Mesendoderm (in vitro differentiated cells): ENCODE measurements at places on chromosomes 16 and 17.

GRCh38 chr17:72760368-72760767 is 332.1 kb downstream of the SLC39A11 start:
- H3K27me3 ChIP-seq: no peaks in the 10 kb centered on the region
- no peaks in the 10 kb centered on the region for H3K36me3 ChIP-seq
- H3K4me3 ChIP-seq: no peak overlapping the region
- H3K4me1 ChIP-seq: no peaks in the 10 kb centered on the region
- no peak for DNase-seq

DNA sequence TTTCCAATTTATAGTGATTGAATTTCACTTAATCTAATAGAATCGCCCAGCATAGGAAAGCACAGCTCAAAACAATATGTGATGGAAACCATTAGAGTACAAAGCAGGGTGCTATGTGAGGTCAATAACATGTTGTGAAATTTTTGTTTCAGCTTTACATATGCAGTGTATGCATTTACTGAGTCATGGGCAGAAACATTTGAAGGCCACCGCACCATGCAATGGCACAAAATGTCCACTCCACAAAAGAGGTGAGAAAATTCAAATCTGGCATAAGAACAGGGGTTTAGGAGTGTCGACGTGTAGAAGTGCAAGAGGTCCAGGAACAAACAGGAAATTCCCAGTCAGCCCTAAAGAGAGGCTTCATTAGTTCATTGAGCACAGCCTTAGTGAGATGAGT is 131.2 kb downstream of the ANKFN1 start:
- DNase-seq: no peak
- H3K36me3 ChIP-seq: no peaks in the 10 kb centered on the region
- H3K27me3 ChIP-seq: no peaks in the 10 kb centered on the region
- no peaks in the 10 kb centered on the region for H3K4me1 ChIP-seq
- no peak overlapping the region for H3K27ac ChIP-seq

- no peaks in the 10 kb centered on the region for H3K4me1 ChIP-seq
- H3K36me3 ChIP-seq: peaks cover 37% of the 10 kb centered on the region
Measured at GRCh38 chr17:28700830-28701492, 10.7 kb downstream of the PROCA1 start.

DNA sequence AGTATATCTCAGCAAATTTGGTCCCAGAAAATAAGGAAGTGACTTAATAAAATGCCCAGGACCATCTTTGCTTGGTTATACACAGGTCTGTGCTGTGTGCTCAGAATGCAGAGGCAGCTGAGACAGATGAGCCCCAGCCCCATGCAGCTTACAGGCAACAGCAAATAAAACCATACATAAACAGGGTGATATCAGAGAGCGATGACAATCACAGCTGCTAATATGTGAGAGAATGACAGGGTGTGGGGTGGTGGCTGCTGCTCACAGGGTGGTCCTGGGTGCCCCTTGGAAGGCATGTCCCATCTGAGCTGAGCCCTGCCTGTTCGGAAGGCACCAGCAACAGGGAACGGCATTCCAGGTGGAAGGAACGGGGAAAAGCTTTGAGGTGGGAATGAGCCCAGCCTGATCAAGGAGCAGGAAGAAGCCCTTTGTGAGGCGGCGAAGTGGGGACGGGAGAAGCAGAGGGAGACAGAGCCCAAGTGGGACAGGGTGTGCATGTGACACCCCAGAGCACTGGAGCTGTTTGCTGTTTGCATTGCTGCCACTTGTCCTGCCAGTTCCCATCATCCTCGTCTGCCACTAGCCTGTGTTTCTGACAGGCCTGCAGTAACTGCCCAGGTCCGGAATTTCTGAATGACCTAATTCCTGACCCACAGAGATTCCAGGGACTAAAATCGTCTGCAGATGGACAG is 150.5 kb downstream of the KATNIP start:
- DNase-seq: no peak
- H3K36me3 ChIP-seq: no peaks in the 10 kb centered on the region
- H3K27ac ChIP-seq: no peak overlapping the region

DNA sequence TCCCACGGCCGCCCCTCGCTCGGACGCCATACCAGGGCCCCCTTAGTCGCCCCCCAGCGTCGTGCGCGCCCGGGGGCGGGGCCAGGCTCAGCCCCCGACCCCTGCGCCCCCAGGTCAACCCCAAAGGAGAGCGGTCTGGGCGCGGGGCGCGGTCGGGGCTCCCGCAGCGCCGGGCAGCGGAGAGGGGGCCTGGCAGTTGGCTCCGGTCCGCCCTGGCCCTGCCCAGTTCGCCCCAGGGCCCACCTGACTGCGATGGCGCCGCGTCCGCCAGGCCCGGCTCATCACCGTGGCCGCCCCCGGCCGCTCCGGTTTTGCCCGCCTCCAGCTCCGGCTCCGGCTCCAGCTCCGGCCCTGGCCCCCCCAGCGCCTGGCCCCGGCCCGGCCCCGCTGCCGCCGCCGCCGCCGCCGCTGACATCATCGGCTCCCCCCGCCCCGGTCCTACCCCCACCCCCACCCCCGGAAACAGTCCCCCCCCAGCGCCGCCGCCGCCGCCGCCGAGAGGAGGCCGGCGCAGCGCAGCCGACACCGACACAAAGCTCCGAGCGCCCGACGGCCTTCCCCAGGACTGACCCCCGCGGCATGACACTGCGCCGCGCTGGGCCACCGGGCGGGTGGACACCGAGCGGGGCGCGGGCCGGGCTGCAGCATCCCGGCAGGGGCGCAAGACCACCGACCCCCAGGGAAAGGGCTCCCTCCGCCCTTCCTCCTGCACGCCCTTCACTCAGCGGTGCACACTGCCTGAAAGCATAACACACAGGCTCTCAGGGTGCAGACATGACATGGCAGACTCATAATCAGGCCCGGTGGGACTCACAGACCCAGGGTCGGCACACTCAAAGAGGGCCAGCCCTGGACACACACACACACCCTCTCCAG is at the start of gene ZBTB4:
TSS of gene ZBTB4 (minus strand) at position 419 of the 876 bp plus-strand sequence. CDS start 12,830 bp downstream, outside the sequence.
- H3K27me3 ChIP-seq: no peaks in the 10 kb centered on the region
- H3K36me3 ChIP-seq: no peaks in the 10 kb centered on the region
- peak; percentile 70 for DNase-seq
- peaks cover 5% of the 10 kb centered on the region for H3K4me1 ChIP-seq
- peak within 1 kb of the TSS; percentile 62 for H3K27ac ChIP-seq

GRCh38 chr16:2432286-2432685 is 3.0 kb downstream of the CCNF start:
- DNase-seq: no peak
- peaks cover 21% of the 10 kb centered on the region for H3K36me3 ChIP-seq
- H3K27me3 ChIP-seq: no peaks in the 10 kb centered on the region
- no peak overlapping the region for H3K4me3 ChIP-seq
- no peak overlapping the region for H3K27ac ChIP-seq

GRCh38 chr17:73128496-73128895 is 36.0 kb upstream of the SLC39A11 start:
- H3K36me3 ChIP-seq: no peaks in the 10 kb centered on the region
- H3K27me3 ChIP-seq: no peaks in the 10 kb centered on the region
- DNase-seq: no peak
- no peaks in the 10 kb centered on the region for H3K4me1 ChIP-seq
- H3K27ac ChIP-seq: no peak overlapping the region

DNA sequence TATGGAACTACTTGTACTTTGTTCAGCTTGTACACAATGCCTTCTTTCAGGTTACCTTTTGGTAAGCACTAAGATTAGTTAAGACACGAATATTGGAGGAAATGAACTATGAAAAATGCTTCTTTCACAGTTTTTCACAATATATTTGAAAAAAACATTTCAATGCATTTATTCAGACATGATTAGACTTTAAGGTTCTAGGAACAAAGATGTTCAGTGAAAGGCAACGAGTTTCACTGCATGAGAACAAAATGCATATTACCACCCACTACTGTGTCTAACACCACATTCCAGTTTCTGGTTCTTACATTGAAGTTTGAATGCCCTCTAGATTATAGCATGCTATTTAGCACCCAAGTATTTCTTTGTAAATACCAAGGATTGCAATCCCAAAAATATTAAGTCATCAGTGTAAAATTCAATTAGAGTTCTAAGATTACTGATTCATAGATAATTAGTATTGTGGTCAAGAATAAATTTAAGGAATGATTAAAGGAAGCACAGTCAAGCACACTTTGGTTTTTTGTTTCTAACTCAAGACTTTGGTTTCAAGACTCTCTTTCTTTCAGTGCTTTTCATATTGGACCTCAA is 261.7 kb downstream of the CEP112 start:
- no peak overlapping the region for H3K27ac ChIP-seq
- no peaks in the 10 kb centered on the region for H3K27me3 ChIP-seq
- H3K36me3 ChIP-seq: no peaks in the 10 kb centered on the region
- H3K4me1 ChIP-seq: no peaks in the 10 kb centered on the region

DNA sequence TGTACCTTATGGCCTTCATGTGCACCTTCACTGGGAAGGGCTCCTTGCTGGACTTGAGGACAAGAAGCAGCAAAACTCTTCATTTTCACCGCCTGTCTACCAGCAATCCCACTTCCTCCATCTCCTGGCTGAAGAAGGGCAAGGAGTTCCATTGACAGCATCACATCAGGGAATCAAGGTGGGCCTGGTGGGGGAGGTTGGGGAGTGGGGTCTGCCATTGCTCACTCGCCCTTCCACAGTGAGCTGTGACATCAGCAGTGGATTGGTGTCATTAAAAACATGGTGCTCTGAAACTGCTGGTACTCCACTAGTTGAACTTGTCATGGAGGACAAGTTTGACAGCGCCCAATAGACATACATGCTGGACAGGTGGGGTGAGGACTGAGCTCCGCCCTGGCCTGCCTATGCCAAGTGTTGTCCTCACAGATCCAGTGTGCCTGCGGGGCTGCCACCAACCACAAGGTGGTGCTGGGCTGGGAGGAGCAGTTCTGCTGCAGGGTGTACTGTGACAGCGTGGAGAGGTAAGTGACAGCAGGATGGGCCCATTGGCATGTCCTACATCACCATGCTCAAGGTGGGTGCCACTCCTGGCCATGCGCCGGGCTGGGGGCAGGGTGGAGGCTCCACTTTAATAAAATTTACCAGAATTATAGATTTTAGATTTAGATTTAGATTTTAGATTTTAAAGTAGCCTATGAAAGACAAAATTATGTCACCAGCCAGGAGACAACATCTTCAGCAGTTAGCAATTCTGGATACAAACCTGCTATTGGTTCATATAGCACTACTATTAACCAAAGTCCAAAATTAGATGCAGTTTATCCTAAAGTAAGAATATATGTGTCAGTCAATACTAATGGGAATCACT is 1729.1 kb downstream of the TP53TG3F start:
- H3K27me3 ChIP-seq: no peaks in the 10 kb centered on the region
- DNase-seq: peak; percentile 1
- H3K4me1 ChIP-seq: no peaks in the 10 kb centered on the region
- no peak overlapping the region for H3K4me3 ChIP-seq
- no peak overlapping the region for H3K27ac ChIP-seq
- no peaks in the 10 kb centered on the region for H3K36me3 ChIP-seq

GRCh38 chr16:88784074-88784855 is 755 bp downstream of the PIEZO1 start:
- DNase-seq: peak; percentile 87
- peak overlapping the region; percentile 29 for H3K4me3 ChIP-seq
- H3K36me3 ChIP-seq: no peaks in the 10 kb centered on the region
- peak overlapping the region; percentile 74 for H3K27ac ChIP-seq
- H3K27me3 ChIP-seq: no peaks in the 10 kb centered on the region

DNA sequence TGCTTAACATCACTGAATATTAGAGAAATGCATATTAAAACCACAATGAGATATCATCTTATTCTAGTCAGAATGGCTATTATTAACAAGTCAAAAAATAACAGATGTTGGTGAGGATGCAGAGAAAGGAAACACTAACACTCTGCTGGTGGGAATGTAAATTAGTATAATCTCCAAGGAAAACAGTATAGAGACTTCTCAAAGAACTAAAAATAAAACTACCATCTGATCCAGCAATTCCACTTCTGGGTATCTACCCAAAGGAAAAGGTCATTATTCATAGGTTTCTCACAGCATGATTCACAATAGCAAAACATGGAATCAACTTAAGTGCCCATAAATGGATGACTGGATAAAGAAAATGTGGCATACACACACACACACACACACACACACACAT is 166.4 kb downstream of the CEP112 start:
- no peak overlapping the region for H3K27ac ChIP-seq
- H3K27me3 ChIP-seq: no peaks in the 10 kb centered on the region
- DNase-seq: no peak

GRCh38 chr16:67278773-67279295 is 498 bp upstream of the PLEKHG4 start:
- H3K4me1 ChIP-seq: no peaks in the 10 kb centered on the region
- H3K36me3 ChIP-seq: peaks cover 2% of the 10 kb centered on the region
- no peak overlapping the region for H3K27ac ChIP-seq
- H3K27me3 ChIP-seq: no peaks in the 10 kb centered on the region

- H3K4me3 ChIP-seq: no peak overlapping the region
- H3K27me3 ChIP-seq: no peaks in the 10 kb centered on the region
- DNase-seq: no peak
- peaks cover 3% of the 10 kb centered on the region for H3K4me1 ChIP-seq
- H3K27ac ChIP-seq: no peak overlapping the region
Measured at GRCh38 chr16:54373534-54374520, 87.2 kb upstream of the IRX3 start.

GRCh38 chr16:85829171-85829719 is 29.8 kb downstream of the COX4I1 start:
- no peak overlapping the region for H3K4me3 ChIP-seq
- H3K27ac ChIP-seq: no peak overlapping the region
- H3K27me3 ChIP-seq: no peaks in the 10 kb centered on the region
- no peaks in the 10 kb centered on the region for H3K4me1 ChIP-seq
- H3K36me3 ChIP-seq: no peaks in the 10 kb centered on the region
- DNase-seq: no peak

- no peaks in the 10 kb centered on the region for H3K27me3 ChIP-seq
- no peaks in the 10 kb centered on the region for H3K36me3 ChIP-seq
- no peak overlapping the region for H3K4me3 ChIP-seq
- H3K27ac ChIP-seq: no peak overlapping the region
- DNase-seq: no peak
Measured at GRCh38 chr16:80007231-80007630, 406.7 kb upstream of the MAF start.

DNA sequence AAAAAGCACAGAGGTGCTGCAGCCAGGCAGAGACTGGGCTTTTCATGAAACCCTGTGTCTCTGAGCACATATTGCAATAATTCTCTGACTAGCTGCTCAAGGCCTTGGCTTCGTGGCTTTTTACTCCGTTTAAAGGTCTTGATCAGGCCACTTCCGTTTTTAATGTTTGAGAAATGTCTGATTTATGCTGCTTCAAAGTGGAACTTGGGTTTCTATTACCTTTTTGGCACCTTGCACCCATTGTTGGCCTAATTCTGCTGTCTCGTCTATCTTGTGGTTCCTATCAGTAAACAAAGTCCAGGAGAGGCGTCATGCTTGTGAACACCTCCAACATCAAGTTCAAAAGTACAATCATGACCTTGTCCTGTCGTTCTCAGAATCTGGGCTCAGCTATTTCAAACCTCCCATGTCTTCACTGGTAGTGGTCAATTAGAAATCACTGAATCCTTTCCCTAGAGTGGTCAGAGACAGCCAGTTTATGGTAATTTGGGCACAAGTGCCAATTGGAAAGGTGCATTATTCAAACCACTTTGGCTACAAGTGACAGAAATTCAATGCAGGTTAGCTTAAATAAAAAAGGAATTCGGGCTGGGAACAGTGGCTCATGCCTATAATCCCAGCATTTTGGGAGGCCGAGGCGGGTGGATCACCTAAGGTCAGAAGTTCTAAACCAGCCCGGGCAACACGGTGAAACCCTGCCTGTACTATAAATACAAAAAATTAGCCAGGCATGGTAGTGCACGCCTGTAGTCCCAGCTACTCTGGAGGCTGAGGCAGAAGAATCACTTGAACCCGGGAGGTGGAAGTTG is 33.3 kb upstream of the METTL9 start:
- H3K27ac ChIP-seq: no peak overlapping the region
- DNase-seq: no peak
- no peak overlapping the region for H3K4me3 ChIP-seq

- DNase-seq: no peak
- no peaks in the 10 kb centered on the region for H3K36me3 ChIP-seq
- no peaks in the 10 kb centered on the region for H3K27me3 ChIP-seq
Measured at GRCh38 chr16:88196471-88197400, 186.0 kb upstream of the ZNF469 start.
